ENCODE measurements at places on chromosomes 11 and 22.

DNA sequence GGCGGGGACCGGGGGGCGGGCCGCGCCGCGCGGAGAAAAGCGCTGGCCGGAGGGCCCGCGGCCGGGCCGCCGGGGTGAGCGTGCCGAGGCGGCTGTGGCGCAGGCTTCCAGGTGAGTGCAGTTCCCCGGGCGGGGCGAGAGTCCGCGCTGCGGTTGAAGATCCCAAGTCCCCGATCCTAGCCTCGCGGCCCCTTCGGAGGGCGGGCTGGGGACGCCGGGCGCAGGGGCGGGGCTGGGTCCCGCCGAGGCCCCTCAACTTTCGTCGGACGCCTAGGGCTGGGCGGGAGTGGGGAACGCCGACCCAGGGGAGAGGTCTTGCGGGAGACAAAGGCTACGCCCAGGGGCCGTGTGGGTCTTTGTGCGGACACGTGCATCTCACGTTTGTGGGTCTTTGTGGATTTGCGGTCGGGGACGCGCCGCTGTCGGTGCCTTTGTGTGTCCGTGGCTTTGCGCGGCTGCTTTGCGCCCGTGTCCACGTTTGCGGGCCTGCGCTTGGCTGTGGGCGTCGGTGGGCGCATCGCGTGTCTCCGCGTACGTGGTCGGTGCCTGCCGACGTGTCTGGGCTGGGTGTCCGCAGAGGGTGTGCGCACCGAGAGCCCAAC is at the start of gene TSKU:
TSS of gene TSKU (plus strand) at position 63 of the 602 bp plus-strand sequence. CDS start 12,261 bp downstream, outside the sequence.
- DNase-seq: no peak

DNA sequence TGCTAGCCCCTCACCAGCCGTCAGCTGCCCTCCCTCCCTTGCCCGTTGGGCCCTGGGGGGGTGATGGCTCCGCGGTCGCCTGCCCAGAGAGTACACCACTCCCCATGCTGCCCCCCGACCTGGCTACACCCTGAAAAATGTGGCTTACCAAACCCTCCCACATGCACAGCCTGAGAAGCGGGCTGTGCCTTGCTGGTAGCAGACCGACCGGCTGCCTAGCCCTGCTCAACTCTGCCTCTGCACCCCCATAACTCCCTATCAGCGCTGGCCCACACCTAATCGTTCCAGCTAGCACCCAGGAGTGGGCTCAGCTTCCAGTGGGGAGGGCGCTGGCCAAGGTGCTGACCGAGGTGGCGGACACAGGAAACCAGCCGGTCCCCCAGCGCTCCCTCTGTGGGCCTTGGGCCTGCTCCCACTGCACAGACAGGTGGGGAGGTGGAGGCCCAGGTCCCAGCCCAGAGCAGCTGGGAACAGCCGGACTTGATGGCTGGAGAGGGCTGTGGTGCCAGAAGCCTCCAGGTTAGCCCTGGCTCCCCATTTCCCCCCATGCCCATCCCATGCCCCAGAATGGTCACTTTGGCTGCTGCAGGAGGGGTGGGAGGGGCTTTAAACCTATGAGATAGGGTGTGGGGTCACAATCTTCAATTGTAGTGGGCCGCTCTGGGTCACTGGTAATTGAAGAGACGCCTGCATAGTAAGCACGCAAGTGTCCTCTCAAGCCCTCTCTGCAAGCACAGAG is 32.1 kb upstream of the PRODH start:
- DNase-seq: no peak

- no peak for DNase-seq
These were observed 71.3 kb upstream of the ALX4 start for GRCh38 chr11:44381261-44381660.

- no peak for DNase-seq
These were observed 339 bp upstream of the TRIM21 start for GRCh38 chr11:4393858-4394223.

GRCh38 chr11:42593441-42593840 is 718.4 kb upstream of the API5 start:
- no peak for DNase-seq
